ENCODE measurements at places on chromosomes 5 and 9. TPM values are rescaled to one million over a fixed set of nuclear protein-coding genes. Genes with fewer than 3 reads are reported as not detected.

The CFAP90 gene
- total RNA-seq: 0.69 TPM

The FOXD1 gene
- 63.3 TPM for total RNA-seq

The C5orf52 gene
- not detected for total RNA-seq

The GZMA gene
- not detected for total RNA-seq

The PCDHGA1 gene
- 0.92 TPM for total RNA-seq

The POLR1E gene
- 93.8 TPM for total RNA-seq

The SLC25A2 gene
- total RNA-seq: 0.28 TPM

The GABRG2 gene
- not detected for total RNA-seq

The CEL gene
- 4.3 TPM for total RNA-seq

DNA sequence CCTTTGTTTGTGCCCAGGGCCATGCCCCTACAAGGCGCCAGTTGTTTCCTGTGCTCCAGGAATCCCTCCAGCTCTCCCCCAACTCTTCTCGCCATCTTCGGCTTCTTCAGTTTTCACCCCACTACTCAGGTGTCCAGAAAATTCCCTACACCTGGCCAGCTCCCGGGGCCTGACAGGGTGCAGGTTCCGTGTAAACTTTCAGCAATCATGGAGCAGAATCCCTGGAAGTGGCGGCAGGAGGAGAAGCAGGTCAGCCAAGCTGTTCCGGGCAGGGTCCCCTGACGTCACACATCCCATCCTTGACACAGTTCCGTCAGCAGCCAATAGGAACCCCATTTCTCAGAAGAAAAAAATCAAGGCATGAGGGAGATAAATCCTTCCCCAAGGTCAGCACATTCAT is 12.2 kb upstream of the ADGRD2 start:
- no peak for DNase-seq

GRCh38 chr9:133584559-133585476 is 24.4 kb downstream of the FAM163B start:
- DNase-seq: no peak

GRCh38 chr5:172913117-172913850 is 45.9 kb upstream of the RPL26L1 start:
- DNase-seq: no peak

- no peak for DNase-seq
Observed at GRCh38 chr9:126499911-126500599, 113.7 kb upstream of the LMX1B start.

- no peak for DNase-seq
Observed at GRCh38 chr9:123353984-123354591, 1.9 kb upstream of the CRB2 start.

DNA sequence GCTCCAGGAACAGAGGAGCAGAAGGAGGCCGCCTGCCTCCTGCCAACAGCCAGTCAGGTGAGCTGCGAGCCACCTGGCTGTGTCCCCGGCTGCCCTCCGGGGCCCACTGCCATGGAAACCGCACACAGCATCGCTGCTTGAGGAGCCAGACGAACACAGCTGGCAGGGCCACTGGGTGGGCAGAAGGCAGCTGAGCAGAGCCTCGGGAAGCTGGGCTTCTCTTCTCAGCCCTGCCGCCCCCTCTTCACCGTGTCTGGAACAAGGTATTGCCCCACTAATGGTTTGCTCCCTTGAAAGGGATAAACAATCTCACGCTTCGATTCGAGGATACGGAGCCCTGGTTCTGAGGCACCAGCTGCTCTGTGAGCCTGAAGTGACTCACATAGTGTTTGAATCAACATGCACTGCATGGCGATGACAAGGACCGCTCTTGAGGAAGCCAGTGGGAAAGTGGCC is 63.7 kb upstream of the RUFY1 start:
- DNase-seq: no peak

GRCh38 chr5:43772458-43772763 is 169.4 kb downstream of the NNT start:
- no peak for DNase-seq

All from Panc1 (cell line).